Sigmoid colon (tissue), 7 donors: ENCODE measurements at places on chromosomes 1 and 21. TPM values are rescaled to one million over a fixed set of nuclear protein-coding genes. Genes with fewer than 3 reads are reported as not detected.

- H3K4me3 ChIP-seq, result no peak overlapping the region
- DNase-seq, result no peak
- no peaks in the 10 kb centered on the region for H3K4me1 ChIP-seq
- no peaks in the 10 kb centered on the region for H3K36me3 ChIP-seq
- no peaks in the 10 kb centered on the region for H3K27me3 ChIP-seq
These were observed 1596.9 kb downstream of the PLA2G4A start for GRCh38 chr1:188425687-188426086.

- DNase-seq, result no peak
- H3K27me3 ChIP-seq, result no peaks in the 10 kb centered on the region
- peaks cover 32% of the 10 kb centered on the region for H3K4me1 ChIP-seq
- H3K4me3 ChIP-seq, result no peak overlapping the region
- H3K27ac ChIP-seq, result no peak overlapping the region
- H3K36me3 ChIP-seq, result no peaks in the 10 kb centered on the region
These were observed 122.2 kb downstream of the NFIA start for GRCh38 chr1:61204528-61204927.

GRCh38 chr1:100448366-100448765 is 89.6 kb upstream of the GPR88 start:
- H3K4me3 ChIP-seq, result no peak overlapping the region
- H3K36me3 ChIP-seq, result no peaks in the 10 kb centered on the region
- no peaks in the 10 kb centered on the region for H3K27me3 ChIP-seq
- H3K4me1 ChIP-seq, result peaks cover 16% of the 10 kb centered on the region
- H3K27ac ChIP-seq, result no peak overlapping the region

GRCh38 chr21:14591882-14592281 is 45.8 kb upstream of the SAMSN1 start:
- H3K4me3 ChIP-seq, result no peak overlapping the region
- no peaks in the 10 kb centered on the region for H3K4me1 ChIP-seq
- no peaks in the 10 kb centered on the region for H3K36me3 ChIP-seq
- no peak for DNase-seq
- H3K27ac ChIP-seq, result peak overlapping the region; percentile 44
- no peaks in the 10 kb centered on the region for H3K27me3 ChIP-seq

- no peak overlapping the region for H3K27ac ChIP-seq
- no peaks in the 10 kb centered on the region for H3K27me3 ChIP-seq
- no peaks in the 10 kb centered on the region for H3K36me3 ChIP-seq
- DNase-seq, result no peak
- H3K4me1 ChIP-seq, result no peaks in the 10 kb centered on the region
These were observed 83.0 kb downstream of the RYR2 start for GRCh38 chr1:237124856-237125462.

DNA sequence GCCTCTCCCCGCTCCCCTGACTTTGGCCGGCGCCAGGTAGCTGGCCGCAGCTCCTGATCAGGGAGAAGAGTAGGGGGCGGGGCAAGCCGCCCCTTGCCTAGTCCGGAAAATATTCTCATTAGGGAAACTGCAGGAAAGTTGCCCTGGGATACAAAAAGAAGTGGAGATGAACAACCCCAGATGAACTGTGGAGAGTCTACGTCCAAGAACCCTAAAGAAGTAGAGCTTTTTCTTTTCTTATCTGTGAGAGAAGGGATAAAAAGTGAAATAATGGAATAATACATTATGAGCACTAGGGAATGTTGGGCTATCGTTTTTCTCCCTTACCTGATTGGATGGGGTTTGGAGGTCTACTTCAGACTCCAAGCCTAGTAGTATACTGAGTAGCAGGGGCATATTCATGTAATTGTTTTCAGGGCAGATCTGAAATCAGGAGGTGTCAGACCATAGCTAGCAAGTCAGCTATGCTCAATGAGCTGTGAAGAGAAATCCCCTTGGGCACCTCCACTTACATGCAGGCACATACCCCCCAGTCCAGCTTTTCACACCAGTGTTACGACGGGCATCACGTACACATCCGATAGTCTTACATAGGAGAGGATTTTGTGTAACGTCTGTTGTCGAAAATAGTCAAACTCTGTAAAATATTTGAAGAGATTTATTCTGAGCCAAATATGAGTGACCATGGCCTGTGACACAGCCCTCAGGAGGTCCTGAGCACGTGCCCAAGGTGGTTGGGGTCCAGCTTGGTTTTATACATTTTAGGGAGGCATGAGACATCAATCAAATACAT is 1.7 kb upstream of the DUSP10 start:
- DNase-seq, result no peak
- peaks cover 20% of the 10 kb centered on the region for H3K4me1 ChIP-seq
- peaks cover 1% of the 10 kb centered on the region for H3K36me3 ChIP-seq
- peak overlapping the region; percentile 67 for H3K4me3 ChIP-seq
- H3K27me3 ChIP-seq, result no peaks in the 10 kb centered on the region
- H3K27ac ChIP-seq, result peak overlapping the region; percentile 97

DNA sequence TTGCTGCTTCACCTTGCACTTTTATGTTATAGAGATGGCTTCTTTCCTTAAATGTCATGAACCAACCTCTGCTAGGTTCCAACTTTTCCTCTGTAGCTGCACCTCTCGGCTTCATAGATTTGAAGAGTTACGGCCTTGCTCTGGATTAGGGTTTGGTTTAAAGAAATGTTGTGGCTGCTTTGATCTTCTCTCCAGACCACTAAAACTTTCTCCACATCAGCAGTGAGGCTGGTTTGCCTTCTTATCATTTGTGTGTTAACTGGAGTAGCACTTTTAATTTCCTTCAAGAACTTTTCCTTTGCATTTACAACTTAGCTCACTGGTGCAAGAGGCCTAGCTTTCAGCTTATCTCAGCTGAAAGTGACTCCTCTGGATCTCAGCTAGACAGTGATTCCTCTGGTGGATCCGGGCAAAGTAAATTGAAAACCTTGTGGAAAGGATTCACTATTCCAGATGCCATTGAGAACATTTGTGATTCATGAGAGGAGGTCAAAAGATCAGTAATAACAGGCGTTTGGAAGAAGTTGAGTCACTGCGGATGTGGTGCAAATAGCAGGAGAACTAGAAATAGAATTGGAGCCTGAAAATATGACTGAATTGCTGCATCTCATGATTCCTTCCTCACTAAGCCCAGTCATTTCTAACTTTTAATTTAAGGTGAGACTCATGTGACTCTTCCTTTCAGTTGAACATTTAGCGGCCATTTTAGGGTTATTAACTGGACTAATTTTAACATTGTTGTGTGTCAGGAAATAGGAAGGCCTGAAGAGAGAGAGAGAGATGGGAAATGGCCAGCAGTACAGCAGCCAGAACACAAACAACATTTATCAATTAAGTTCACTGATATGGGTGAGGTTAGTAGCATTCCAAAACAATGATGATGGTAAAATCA is 16.2 kb upstream of the RGS1 start:
- DNase-seq, result no peak
- no peak overlapping the region for H3K4me3 ChIP-seq
- no peaks in the 10 kb centered on the region for H3K27me3 ChIP-seq
- no peaks in the 10 kb centered on the region for H3K4me1 ChIP-seq
- no peaks in the 10 kb centered on the region for H3K36me3 ChIP-seq
- peak overlapping the region; percentile 54 for H3K27ac ChIP-seq

- peak within 1 kb of the TSS; percentile 31 for H3K4me3 ChIP-seq
- peaks cover 26% of the 10 kb centered on the region for H3K27me3 ChIP-seq
- no peaks in the 10 kb centered on the region for H3K4me1 ChIP-seq
- no peaks in the 10 kb centered on the region for H3K36me3 ChIP-seq
These were observed at the start of gene CCDC181 for GRCh38 chr1:169427081-169427641. CCDC181 (minus strand) TSS chr1:169427474; CDS start chr1:169424927, 2,547 bp downstream.

DNA sequence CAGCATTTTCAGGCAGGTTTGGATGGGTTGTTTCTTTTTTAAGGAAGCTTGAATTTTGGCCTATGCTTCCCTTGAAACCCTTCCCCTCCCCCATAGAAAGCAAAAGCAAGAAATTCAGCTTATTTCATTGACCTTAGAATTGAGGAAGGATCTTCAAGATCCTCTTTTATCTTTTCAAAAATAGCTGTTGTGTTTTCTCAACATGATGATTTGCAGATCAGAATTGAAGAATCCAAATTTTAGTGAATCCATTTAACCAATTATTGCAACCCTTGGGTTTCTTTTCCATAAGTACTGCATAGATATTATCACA is 73.7 kb downstream of the LRRC8C start:
- H3K4me3 ChIP-seq, result no peak overlapping the region
- H3K36me3 ChIP-seq, result no peaks in the 10 kb centered on the region
- H3K4me1 ChIP-seq, result no peaks in the 10 kb centered on the region
- H3K27me3 ChIP-seq, result no peaks in the 10 kb centered on the region

The SETSIP gene
- not detected for total RNA-seq

The TMEM82 gene
- not detected for total RNA-seq

DNA sequence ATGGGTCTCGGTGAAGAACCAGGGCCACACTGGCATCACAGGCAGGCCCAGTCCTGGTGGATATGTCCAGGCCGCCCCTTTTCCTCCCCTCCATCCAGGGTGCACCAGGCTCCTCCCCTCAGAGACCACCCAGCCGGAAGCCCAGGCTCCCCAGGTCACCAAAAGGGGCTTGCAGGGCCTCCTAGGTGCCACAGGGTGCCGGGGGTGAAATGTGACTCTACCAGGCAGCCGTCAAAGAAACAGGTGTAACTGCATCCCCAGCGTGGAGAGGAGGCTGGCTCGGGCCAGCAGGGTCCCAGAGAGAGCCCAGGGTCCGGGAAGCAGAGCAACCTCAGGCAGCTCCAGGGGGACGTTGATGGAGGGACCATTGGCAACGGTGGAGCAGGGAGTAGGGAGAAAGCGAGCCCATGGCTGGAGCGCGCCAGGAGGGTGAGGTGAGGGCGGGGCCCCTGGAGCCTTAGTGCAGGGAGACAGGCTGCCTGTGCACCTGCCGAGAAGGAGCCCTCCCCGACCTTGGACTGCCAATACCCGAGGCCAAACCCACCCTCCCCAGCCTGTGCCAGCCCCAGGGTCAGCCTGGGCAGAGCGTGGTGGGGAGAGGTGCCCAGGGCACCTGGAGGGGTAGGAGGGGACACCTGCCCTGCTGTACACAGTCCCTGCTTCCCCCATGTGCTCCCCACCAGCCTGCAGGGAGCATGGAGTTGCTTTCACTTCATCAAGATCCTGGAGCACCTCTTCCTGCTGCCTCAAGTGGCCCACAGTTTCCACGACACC is 48.3 kb upstream of the POFUT2 start:
- H3K27me3 ChIP-seq, result no peaks in the 10 kb centered on the region
- peak; percentile 58 for DNase-seq
- no peaks in the 10 kb centered on the region for H3K36me3 ChIP-seq
- H3K27ac ChIP-seq, result no peak overlapping the region

- H3K4me3 ChIP-seq, result no peak overlapping the region
- no peak for DNase-seq
- no peak overlapping the region for H3K27ac ChIP-seq
- H3K36me3 ChIP-seq, result no peaks in the 10 kb centered on the region
These were observed 6.1 kb upstream of the KRTAP23-1 start for GRCh38 chr21:30354308-30355005.

- no peaks in the 10 kb centered on the region for H3K4me1 ChIP-seq
- H3K4me3 ChIP-seq, result no peak overlapping the region
- DNase-seq, result peak; percentile 13
These were observed 22.3 kb downstream of the NECAP2 start for GRCh38 chr1:16462773-16463330.

- H3K27me3 ChIP-seq, result no peaks in the 10 kb centered on the region
- H3K4me1 ChIP-seq, result peaks cover 16% of the 10 kb centered on the region
- no peak overlapping the region for H3K27ac ChIP-seq
- no peak for DNase-seq
These were observed 45.1 kb downstream of the SMG7 start for GRCh38 chr1:183517401-183517800.

DNA sequence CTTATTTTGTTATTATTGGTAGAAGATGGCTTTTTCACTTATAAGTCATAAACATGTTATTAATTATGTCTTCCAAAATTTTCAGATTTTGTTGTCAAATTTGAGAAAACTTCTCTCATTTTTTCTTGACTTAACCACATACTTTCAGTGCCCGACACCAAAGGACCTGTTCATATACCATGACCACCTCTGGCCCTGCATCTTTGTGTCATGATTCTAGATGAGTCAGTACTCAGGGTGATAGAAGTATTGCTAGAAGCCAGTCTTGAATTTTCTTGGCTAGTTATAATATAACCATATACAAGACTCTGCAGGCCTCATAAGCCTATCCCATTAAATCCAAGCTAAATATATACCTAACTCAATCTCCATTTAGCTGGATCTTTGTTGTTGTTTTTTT is 35.4 kb upstream of the DPH5 start:
- H3K27ac ChIP-seq, result no peak overlapping the region
- H3K27me3 ChIP-seq, result no peaks in the 10 kb centered on the region
- H3K4me3 ChIP-seq, result no peak overlapping the region
- DNase-seq, result no peak

GRCh38 chr1:24319312-24319863 is at the start of gene GRHL3:
GRHL3 (plus strand) TSS chr1:24319357; CDS start chr1:24319552, 195 bp downstream.
- peaks cover 28% of the 10 kb centered on the region for H3K4me1 ChIP-seq
- H3K36me3 ChIP-seq, result no peaks in the 10 kb centered on the region
- no peak for DNase-seq
- no peak within 1 kb of the TSS for H3K27ac ChIP-seq

The SMCP gene
- not detected for total RNA-seq

The RNF186 gene
- total RNA-seq, result not detected

GRCh38 chr1:108182959-108183700 is 17.0 kb downstream of the SLC25A24 start:
- H3K4me1 ChIP-seq, result peaks cover 4% of the 10 kb centered on the region
- DNase-seq, result no peak
- no peaks in the 10 kb centered on the region for H3K27me3 ChIP-seq
- no peak overlapping the region for H3K27ac ChIP-seq
- no peak overlapping the region for H3K4me3 ChIP-seq
- peaks cover 18% of the 10 kb centered on the region for H3K36me3 ChIP-seq

The FLVCR1 gene
- 6.9 TPM for total RNA-seq

DNA sequence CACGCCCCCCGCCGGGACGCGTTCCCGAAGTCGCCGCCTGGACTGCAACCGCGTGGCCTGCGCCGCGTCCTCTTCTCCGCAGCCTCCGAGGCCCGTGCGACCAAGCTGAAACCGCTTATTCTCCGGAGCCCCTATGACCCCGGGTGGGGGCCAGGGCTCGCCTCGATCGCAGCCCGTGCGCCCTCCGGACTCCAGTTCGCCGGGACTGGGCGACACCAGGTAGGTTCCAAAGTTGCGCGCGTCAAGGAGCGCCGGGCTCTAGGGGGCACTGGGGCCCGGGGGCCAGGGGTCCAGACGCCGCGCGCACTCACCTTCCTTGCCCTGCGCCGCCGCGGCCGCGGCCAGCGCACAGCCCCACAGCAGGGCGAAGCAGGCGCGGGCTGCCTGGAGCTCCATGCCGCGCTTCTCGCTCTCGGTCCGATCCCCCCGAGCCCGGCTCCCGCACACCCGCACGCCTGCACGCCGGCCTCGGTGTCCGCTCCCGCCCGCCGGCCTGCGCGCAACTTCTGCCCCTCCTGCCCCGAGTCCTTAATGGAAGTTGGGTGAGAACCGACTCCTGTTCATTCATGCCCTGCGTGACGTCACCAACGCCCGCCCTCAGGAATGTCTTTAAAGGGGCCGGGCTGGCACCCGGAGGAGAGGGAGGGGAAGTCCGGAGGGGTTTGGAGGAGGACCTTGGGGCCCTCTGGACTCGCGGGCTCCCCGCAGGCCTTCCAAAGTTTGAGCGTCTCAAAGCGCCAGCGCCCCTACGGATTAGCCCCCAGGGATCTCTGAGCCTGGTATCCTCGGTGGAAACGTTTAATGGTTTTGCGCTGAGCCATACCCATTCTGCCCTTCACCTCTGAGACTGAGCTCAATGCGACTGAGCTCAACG is at the start of gene EPHA2:
EPHA2 (minus strand) TSS at position 533 of the 874 bp plus-strand sequence; CDS start at position 396, 137 bp downstream.
- no peaks in the 10 kb centered on the region for H3K36me3 ChIP-seq
- DNase-seq, result peak; percentile 93
- peak within 1 kb of the TSS; percentile 77 for H3K27ac ChIP-seq
- no peaks in the 10 kb centered on the region for H3K27me3 ChIP-seq
- H3K4me3 ChIP-seq, result peak within 1 kb of the TSS; percentile 56

The LENEP gene
- total RNA-seq, result not detected

- H3K27ac ChIP-seq, result no peak overlapping the region
- no peak for DNase-seq
- H3K4me1 ChIP-seq, result no peaks in the 10 kb centered on the region
- no peak overlapping the region for H3K4me3 ChIP-seq
- H3K36me3 ChIP-seq, result no peaks in the 10 kb centered on the region
These were observed 1.8 kb upstream of the PGLYRP4 start for GRCh38 chr1:153350321-153350957.

The CBS gene
- 11.6 TPM for total RNA-seq
